ENCODE measurements at places on chromosomes 7 and 10.

GRCh38 chr7:40544871-40545303, 410.1 kb downstream of the SUGCT start:
- DNase-seq: no peak

GRCh38 chr10:15735763-15736162, 16.0 kb upstream of the ITGA8 start:
- DNase-seq: no peak

DNA sequence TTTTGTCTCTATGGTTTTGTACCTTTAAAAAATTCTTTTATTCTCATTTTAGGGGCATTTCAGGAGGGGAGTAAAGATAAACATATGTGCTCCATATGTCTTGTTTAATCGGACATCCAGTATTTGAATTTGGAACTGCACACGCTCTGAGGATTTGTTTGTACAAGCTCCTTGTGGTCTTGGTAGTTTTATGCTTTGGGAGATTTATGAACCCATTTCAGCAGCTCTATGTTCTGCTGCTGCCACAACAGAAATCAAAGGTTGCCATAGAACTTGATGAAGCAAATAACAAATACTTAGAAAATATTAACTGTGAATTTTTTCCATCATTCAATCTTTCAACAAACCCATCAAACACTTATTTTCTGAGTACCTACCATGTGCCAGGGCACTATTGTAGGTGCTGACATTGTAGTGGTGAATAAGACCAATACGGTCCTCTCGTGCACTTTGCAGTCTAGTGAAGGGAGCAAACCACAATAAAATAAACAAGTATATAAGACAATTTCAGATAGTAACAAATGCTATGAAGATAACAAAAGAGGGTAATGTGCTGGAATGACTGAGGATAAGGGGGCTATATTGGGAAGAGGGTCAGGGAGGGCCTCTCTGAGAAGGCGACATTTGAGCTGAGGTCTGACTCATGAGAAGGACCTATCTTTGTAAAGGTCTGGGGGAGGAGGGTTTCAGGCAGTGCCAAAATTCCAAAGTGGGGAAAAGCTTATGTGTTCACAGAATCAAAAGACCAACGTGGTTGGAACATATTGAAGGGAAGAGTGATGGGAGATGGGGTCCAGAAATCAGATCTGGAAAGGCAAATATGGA, 30.4 kb downstream of the MYPN start:
- no peak for DNase-seq

DNA sequence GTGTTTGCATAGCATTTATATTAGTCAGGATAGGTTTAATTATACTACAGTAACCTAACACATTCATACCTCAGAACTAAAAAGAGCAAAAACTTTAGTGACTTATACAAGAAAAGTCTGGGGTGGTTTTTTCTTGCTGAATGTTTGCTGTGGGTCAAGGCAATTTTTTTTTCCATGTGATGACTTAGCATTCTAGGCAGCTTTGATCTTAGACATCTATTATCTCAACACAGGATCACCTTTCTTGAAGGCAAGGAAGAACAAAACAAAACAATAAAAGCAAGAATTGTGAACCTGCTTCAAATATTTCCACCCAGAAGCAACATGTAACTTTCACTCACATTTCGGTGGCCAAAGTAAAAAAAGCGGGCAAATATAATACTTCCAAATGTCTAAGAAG, 20.7 kb upstream of the CBLL1 start:
- no peak for DNase-seq

- no peak for DNase-seq
These were observed 39.6 kb downstream of the JAZF1 start for GRCh38 chr7:28140979-28141378.

- DNase-seq: no peak
These were observed 146.7 kb upstream of the NRP1 start for GRCh38 chr10:33481184-33481583.

- peak; percentile 90 for DNase-seq
These were observed at the start of gene EPC1 for GRCh38 chr10:32346551-32347362. Gene EPC1, minus strand, starts transcription at chr10:32347158. Its CDS starts 243 bp downstream, at chr10:32346915.

DNA sequence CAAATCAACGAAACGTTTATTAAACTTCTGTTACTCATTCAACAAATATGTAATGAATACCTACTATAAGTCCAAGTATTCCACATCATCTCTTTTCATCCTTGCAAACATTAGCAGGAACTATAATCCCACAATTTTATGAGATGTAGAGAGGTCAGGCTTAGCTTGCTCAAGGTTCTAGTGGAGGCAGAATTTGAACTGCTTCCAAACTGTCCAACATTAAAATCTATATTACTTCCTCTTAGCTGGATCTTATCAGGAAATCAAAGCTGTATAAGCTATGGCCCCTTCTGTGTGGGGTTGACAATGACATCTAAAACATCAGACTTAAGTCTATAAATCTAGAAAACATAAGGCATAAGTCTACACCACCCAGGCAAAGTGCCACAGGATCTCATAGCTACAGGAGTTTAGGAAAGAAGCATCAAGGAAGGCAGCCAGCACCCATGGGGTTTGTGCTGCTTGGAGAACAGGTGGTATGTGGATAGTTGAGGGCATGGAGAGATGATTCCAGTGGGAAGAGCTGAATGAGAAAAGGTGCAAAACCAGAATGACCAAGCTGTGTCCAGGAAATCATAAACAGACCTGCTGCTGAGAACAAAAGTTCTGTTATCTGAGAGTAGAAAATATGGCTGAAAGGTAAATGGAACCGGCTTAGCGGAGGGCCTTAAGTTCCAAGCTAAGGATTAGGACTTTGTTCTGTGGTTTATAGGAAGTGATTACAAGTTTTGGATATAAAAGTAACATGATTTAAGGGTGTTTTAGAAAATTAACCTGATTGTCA, 34.5 kb downstream of the PAPSS2 start:
- DNase-seq: peak; percentile 33

DNA sequence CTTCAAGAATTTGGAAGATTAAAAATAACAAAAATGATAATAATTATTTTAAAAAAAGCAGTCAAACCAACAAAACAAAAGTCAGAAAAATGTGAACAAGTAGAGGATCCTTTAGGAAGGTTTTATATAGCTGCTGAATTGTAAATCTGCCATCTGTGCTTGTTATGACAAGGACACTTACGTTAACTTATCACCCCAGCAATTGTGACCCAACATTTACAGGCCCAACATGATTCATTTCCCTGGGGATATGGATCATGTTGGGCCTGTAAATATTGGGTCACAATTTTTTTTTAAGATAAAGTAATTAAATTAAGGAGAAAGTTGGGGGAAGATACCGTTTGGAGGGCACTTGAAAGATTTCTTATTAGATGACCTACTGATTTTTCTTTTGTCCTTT, 261.4 kb upstream of the HABP2 start:
- no peak for DNase-seq

GRCh38 chr7:7798510-7798909, 80.1 kb upstream of the RPA3 start:
- DNase-seq: peak; percentile 28

- no peak for DNase-seq
These were observed 7.1 kb upstream of the ZMIZ1 start for GRCh38 chr10:79061441-79062315.

GRCh38 chr7:155355176-155355575, 57.5 kb downstream of the INSIG1 start:
- no peak for DNase-seq

DNA sequence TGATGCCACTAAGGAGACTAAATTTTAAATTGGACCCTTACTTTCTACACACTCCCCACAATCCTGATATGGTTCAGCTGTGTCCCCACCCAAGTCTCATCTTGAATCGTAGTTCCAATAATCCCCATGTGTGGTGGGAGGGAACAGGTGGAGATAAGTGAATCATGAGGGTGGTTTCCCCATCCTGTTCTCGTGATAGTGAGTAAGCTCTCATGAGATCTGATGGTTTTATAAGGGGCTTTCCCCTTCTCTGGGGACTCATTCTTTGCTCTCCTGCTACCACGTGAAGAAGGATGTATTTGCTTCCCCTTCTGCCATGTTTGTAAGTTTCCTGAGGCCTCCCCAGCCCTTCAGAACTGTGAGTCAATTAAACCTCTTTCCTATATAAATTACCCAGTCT, 18.4 kb upstream of the BET1 start:
- DNase-seq: peak; percentile 65

GRCh38 chr10:28587270-28587969, 54.5 kb downstream of the WAC start:
- DNase-seq: no peak

- DNase-seq: peak; percentile 9
These were observed 22.2 kb upstream of the RASSF4 start for GRCh38 chr10:44937196-44938005.

- peak; percentile 9 for DNase-seq
These were observed 73.4 kb downstream of the AHR start for GRCh38 chr7:17371671-17372524.

GRCh38 chr10:25017661-25018060, 1.2 kb downstream of the THNSL1 start:
- DNase-seq: peak; percentile 35

GRCh38 chr7:17487343-17487742, 188.9 kb downstream of the AHR start:
- no peak for DNase-seq

- peak; percentile 56 for DNase-seq
These were observed 10.1 kb upstream of the EGR2 start for GRCh38 chr10:62826273-62826672.

DNA sequence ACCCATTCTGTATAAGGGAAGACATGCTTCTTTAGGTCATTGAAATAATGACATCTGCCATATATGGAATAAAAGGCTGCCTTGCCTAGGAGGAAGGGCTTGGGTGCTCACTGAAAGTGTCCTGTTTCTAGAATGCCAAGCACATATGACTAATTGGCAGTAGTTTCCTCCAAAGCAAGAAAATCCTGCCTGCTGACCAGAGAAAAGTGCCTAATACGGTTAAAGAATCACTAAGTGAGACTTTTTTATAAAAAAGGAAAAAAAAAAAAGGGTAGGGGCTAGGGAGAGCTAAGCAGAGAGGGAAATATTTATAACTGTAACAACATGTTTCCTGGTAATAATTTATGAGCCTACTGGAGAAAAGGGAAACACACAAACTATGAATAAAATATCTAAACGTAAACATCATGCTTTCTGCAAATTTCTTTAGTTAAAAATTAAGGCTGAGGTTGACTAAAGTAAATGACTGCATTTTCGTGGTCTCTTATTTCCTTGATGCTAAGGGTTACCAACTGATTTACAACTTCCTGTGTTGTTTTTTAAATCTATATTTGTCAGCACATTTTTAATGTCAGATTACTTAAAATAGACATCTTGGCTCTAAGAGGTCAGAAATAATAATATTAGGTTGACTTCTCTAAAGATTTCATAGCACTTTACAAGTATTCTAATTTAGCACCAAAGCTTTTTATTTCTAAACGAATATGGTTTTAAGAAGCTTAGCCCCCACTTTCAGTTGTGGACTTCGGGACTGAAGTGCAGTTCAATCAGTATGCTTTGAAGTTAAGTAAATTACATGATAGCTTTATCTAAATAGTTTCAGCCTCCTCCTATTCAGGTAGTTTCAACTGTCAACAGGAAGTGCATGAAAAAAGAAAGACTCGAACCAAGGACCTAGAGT, 89.6 kb downstream of the CABCOCO1 start:
- DNase-seq: peak; percentile 80

DNA sequence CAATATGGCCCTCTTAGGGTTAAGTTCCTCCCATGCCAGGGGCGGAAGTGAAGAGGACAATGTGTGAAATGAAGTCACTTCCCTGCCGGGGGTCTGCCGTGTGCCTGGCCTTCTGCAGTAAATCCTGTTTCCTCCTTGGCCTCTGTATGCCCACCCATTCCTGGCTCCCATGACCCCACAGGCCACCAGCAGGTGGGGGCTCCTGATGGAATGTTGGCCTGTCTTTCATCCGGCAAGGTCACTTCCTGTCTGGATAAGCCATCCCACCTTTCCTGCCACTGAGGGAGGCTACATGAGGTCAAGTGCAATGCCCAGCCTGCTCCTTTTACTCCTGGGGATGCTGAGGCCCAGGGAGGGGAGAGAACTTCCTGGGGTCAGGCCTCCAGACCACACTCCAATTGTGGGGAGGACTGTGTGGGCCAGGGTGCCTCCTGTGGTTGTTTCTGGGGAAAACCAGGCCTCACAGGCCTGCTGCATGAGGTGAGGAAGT, 22.3 kb downstream of the PALD1 start:
- DNase-seq: no peak

DNA sequence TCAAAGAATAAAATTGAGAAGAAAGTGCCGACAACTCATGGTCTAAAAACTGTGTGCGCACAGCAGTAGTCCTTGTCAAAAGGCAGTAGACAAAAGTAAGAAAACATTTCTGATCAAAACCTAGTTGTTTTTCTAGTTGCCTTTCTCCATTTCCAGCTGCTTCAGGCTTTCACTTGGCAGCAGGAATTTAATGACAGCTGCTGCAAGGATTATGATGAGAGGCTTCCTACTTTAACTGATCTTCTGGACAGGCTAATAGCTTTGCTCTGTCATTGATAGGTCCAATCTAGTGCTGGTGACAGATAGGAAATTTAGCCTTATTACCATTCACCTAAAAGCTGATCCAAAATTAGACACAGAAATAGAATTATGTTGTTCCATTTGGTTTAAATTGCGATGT, 110.7 kb upstream of the SEMA3C start:
- DNase-seq: no peak

DNA sequence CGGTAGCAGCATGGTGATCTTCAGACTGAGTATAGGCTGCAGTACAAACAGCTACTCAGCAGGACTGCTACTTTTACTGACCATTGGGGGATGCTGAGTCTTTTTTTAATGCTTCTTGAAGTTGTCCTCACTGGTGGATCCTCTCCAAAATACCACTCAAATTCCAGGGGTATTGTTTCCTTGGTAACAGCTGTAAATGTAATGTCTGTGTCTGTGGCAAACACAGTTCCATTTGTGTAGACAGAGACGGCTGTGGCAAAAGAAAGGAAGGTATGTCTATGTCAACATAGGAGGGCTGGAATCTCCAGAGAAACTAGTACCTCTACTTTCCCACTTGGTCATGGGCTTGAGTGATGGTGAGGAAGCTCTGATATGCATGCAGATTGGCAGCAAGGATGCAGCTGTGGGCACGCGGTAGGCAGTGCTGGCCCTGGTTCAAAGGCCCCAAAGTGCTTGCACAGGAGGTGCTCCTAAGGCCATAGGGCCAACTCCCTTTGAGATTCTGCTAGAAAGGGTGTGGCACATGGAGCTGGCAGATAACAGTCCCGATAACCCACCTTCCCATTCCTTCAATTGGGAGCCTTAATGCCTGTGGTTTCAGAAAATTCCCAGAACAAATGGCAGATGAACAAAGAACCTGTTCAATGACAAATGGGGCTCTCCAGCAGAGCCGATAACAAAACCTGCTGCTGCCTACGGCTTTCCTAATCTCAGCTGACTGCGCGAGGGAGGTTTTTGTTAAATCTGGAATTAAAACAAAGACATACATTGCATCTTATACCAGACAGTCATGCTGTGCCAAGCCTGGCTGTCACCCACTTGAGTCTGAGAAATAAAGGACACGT, 43.0 kb downstream of the PKD1L1 start:
- no peak for DNase-seq

- DNase-seq: no peak
These were observed 123.4 kb downstream of the MYO3A start for GRCh38 chr10:26057466-26057865.

- no peak for DNase-seq
These were observed 2.7 kb upstream of the CPA5 start for GRCh38 chr7:130341882-130342281.

Measured in OCI-M1 (cell line).